ENCODE measurements at places on chromosomes 6 and 20.

GRCh38 chr20:24257171-24257570, 212.3 kb upstream of the SYNDIG1 start:
- DNase-seq: no peak

- no peak for DNase-seq
Measured at GRCh38 chr6:118101831-118102345, 194.8 kb downstream of the SLC35F1 start.

- DNase-seq: no peak
Measured at GRCh38 chr6:16006681-16007080, 122.2 kb upstream of the MYLIP start.

DNA sequence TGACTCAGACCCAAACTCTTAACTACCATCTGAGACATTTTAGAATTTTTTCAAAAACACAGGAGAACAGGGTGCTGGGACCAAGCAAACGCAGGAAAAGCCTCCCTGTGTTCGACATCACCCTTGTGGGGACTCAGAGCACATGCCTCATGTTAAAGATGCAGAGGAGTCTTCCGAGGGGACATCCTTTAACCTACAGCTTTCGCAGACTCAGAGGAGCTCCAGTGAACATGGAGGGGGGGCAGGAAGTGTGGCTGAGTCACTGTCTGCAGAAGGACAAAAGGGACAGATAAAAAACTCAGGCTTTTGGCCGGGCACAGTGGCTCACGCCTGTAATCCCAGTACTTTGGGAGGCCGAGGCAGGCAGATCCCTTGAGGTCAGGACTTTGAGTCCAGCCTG, 15.1 kb downstream of the BMP7 start:
- DNase-seq: no peak

- no peak for DNase-seq
Measured at GRCh38 chr20:3171391-3172125, 1.8 kb downstream of the LZTS3 start.

DNA sequence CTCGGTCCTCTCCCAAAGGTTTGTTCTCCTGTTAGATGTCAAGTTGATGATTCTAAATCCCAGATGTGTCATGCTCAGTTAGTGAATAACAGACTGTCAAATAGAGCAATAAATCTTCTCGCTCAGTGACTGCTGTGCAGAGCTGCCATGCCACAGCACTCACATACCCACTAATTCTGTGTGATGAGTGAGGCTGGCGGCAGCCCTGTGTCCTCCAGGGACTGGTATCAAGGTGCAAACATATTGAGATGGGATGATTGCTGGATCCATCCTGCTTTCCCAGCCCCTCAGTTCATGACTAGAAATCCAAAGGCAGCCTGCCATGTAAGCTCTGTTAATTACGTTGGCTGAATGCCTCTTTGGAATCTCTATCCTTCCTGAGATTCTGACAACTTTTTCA, 103.9 kb downstream of the OLIG3 start:
- DNase-seq: peak; percentile 28
